ENCODE measurements at places on chromosomes 11 and 22. TPM values are rescaled to one million over a fixed set of nuclear protein-coding genes. Genes with fewer than 3 reads are reported as not detected.

GGT1 gene
- total RNA-seq: 7.4 TPM

SIPA1 gene
- 56.7 TPM for total RNA-seq

E2F8 gene
- total RNA-seq: 10.6 TPM

SPTY2D1 gene
- 14.1 TPM for total RNA-seq

MISFA gene
- total RNA-seq: not detected

HEPACAM gene
- total RNA-seq: 0.17 TPM

PRR33 gene
- total RNA-seq: not detected

CCDC89 gene
- total RNA-seq: not detected

SYT7 gene
- 7.0 TPM for total RNA-seq

NNMT gene
- not detected for total RNA-seq

DNA sequence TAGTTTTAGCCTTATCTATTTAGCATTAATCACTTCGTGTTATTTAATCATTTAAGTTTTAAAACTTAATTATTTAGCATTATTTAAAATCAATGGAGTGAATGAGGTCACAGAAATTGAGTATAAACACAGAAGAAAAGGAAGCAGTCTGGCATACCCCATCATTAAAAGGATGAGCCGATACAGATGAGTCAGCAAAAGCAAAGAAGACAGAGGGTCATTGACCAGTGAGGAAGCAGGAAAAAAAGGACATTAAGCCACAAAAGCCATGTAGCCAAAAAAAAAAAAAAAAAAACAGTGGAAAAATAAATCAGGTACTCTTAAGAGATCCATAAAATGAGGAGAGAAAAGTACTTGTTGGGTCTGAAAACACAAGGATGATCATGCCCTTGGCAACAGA lies 71.5 kb downstream of the TYR start:
- DNase-seq: no peak

GRCh38 chr22:23556026-23556620 lies 24.0 kb downstream of the IGLL1 start:
- DNase-seq: no peak

DNA sequence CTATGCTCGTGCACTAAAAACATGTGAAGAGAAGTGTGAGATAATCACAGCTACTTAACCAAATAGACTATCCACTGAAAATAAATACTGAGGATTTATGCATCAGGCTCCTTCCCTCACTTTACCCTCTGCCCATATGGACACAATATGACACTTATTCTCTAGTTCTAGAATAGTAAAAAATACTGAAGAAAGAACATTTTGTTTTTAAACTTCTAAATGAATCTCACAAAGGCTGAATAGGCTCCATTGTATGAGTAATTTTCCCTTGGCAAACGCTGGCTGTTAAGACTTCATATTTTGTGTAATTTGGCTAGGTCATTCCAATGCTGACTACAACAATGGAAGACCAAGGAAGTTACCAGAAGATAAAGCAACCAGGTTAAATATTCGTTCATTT lies 9.9 kb downstream of the HPS5 start:
- DNase-seq: no peak

DNA sequence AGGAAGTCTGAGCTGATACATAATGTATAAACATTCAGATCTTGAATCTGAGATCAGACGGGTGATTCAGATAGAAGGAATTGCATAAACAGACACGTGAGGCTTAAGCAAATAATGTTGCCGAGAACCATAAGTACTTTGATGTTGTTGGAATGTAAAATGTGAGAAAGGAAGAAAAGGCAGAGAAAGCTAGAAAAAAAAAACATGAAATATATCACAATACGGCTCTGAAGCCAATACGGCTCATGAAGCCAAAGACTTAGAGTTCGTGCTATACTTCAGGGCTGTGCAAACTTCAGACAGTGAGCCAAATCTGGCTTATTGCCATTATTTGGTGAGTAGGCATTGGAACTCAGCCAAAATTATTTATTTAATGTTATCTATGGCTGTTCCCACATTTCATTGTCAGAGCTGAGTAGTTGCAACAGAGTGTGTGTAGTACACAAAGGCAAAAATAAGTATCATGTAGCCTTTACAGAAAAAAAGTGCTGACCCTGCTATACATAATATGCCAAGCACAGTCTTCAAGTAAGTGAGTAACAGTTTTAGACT lies 673.3 kb downstream of the CNTN5 start:
- no peak for DNase-seq

DNA sequence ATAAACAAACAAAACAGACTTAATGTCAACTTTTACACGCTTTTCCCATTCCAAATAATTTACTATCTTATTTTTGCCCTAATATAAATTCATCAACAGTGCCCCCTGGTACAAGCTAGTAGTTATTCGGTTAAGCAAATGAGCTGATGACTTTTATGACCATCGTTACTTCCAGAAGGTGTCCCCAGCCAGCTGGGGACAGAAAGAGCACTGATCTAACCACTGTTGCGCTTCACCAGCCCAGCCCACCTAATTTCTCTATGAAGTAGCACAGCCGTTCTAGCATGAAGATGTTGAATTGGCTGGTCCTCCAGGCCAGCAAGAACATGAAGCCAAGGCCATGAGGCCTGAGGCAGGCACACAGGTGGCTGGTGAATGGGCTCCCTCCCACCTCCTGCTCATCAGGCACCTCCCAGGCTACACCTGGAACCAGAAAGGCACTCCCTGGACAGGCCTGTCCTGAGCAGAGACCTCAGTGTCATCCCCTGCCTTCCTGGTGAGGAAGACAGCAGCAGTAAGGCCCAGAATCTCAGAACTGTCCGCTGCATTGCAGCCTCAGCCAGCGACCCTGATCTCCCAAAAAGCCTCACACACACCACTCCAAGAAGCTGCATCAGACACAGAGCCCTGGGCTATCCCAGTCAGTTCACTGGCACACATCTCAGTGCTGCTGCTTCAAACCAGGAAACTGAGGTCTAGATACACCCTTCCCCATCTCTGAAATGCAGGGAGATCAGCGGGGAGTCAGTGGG lies 12.9 kb downstream of the GNB1L start:
- DNase-seq: no peak

DNA sequence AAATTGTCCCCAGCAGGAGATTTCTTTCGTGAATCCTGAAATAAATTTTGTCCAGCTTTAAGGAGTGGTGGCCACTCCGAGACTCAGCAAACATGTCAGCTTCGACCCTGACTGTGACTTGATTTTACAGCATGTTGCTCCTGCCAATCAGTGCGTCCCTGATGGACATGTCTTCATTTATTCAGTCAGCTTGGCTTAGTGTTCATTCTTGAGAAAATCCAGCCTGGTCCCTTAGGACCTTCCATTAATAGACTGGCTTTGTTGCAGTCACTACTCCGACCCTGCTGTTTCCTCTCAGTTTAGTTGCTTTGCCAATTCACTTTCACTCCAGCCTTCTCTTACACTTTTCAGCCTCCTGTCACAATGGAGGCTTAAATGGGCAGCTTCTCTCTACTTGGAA lies 30.5 kb downstream of the TMPRSS5 start:
- DNase-seq: no peak

DNA sequence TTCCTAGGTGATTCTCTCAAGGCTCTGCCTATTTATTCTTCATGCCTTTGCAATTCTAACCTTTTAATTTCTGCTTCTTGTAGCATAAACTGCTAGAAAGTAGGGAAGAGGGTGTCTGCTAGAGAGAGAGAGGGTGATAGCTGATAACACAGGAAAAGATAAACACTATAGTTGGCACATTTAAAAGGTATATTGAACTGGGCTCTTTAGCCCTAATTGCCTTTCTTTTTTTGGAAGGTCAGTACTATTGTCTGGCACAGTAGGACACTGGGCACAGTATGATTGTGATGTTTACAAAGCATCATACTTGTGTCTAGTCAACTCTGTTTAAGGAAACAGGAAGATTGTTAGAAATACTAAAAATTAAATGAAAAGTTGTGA lies 33.3 kb downstream of the TEAD1 start:
- no peak for DNase-seq

GRCh38 chr11:1342946-1343345 lies 33.5 kb upstream of the TOLLIP start:
- DNase-seq: no peak

DNA sequence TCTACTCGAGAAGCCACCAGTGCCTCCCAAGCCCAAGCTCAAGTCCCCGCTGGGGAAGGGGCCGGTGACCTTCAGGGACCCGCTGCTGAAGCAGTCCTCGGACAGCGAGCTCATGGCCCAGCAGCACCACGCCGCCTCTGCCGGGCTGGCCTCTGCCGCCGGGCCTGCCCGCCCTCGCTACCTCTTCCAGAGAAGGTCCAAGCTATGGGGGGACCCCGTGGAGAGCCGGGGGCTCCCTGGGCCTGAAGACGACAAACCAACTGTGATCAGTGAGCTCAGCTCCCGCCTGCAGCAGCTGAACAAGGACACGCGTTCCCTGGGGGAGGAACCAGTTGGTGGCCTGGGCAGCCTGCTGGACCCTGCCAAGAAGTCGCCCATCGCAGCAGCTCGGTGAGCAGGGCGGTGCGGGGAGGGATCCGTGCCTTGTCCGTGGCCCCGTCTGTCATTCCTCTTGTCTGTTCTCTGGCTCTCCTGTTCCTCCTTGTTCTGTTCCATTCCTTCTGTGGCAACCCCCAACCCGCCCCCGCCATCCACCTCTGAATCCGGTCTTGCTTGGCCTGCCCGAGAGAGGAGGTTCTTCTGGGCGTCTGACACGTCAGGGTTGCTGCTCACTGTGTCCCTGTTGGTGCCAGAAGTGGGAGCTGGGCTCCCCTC lies 15.8 kb upstream of the ACR start:
- no peak for DNase-seq

DNA sequence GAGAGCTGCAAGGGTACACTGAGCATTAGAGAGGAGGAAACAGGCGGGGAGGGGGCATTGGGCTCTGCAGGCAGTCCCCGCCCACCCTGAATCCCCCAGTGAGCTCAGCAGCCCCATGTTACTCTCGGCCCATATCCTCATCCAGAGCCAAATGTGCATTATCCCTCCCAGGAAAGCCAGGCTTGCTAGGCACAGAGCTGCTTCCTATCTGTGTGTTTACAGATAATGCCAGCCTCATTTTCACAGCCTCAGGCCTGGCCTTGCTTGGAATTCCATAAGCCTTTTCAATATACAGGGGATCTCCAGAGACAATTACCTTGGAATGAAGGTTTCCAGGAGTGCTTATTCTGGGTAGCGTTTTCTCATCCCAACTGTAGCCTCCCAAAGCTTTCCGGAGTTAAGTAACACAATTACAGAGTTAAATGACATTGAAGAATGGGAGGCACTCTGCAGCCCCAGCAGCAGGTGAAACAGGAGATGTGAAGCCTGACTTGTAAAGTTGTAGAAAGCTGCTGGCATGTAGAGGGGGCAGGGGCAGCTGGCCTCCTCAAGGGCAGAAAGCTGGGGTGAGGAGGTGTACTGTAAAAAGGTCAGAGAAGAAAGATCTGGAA lies 91.5 kb upstream of the TBCEL start:
- no peak for DNase-seq

GRCh38 chr11:97574976-97575665 lies 1185.3 kb downstream of the JRKL start:
- DNase-seq: no peak

- DNase-seq: no peak
Observed at GRCh38 chr11:125105926-125106325, 5.5 kb downstream of the TMEM218 start.

DNA sequence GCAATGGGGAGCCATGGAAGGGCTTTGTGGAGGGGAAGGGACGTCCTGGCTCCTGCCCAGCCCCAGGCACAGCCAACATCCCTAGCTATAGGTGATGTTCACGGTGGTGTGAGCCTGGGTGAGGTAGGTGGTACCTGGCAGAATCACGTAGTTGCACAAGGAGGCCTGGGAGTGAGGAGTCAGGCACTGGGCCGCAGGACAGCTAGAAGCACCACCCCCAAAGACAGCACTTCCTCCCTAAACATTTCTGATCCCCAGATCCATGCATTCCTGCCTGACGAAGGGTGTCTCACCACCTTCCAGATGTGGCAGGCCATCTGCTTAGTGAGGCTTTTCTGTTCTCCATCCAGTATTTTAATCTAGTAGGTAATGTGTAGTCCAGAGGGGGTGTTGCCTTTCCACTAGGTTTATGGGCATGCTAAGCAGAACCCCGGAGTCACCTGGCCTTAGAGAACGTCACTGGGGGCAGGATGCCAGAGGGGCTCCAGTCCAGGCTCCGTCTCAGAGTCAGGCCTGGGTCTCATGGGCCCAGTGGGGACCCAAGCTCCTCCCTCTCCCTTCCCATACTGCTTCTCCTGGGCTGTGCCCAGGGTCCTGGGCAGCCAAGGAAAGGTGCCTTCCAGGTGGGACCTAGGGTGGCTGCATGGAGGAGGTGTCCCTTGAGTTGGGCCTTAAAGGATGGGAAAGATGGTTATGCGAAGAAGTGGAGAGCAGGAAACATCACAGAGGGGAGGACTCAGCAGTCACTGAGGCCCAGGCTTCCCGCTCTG lies 56.2 kb downstream of the OTOG start:
- DNase-seq: no peak

- DNase-seq: no peak
Observed at GRCh38 chr11:105632316-105632715, 22.4 kb downstream of the GRIA4 start.

GRCh38 chr11:22193348-22194051 lies 615 bp downstream of the ANO5 start:
- DNase-seq: peak; percentile 77

DNA sequence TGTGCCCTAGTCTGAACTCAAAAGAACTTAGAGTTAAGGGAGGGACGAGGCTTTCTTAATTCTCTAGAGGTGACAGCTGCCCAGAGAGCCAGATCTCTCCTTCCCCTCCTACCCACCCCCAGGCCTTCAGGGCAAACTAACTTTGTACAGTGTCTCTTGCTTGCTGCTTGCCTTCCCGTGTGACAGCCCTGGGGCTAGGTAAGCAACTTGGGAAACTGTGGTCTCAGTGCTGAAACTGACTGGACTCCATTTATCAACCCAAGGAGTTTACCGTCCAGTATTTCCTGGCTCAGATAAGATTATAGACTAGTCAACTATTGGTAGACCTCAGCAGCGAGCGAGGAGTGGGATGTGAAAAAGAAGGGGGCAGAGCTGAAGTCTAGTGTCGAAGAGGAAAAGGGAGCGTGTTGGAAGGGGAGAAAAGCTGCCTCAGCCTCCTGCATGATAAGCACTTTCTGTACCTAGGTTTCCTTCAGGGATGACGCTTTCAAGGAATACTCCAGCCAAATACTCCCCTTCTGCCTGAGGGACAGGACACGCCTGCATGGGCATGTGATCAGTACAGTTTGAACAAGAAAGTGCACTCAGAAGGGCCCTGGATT lies 43.3 kb upstream of the WEE1 start:
- no peak for DNase-seq

GRCh38 chr22:23126165-23127054 lies 15.4 kb downstream of the RSPH14 start:
- no peak for DNase-seq

DNA sequence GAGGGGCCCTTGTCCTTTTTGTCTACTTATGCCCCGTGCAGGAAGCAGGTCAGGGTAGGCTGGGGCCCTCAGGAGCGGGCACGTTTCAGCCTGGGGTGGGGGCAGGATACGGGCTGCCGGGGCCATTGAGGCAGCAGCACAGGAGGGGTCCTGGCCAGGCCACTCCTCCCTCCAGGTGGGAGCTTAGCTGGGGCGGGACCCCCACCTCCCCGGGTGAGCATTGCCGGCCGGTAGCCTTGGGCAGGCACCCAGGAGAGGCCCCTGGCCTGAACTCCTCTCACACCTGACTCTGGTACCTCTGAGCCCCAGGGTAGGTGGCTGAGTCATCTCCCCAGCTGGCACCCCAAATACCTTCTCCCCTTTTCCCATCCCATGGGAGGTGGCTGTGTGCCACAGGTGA lies 5.0 kb upstream of the MUC6 start:
- no peak for DNase-seq

- no peak for DNase-seq
Observed at GRCh38 chr11:115317277-115318185, 186.7 kb downstream of the CADM1 start.

- DNase-seq: no peak
Observed at GRCh38 chr11:74970852-74971395, 17.8 kb upstream of the NEU3 start.

Measured in GM23338 (cell line).